NCI-H2081 (cell line): ENCODE measurements at places on chromosomes 3 and 15.

GRCh38 chr3:62965311-62965710 is 90.1 kb upstream of the CADPS start:
- DNase-seq = no peak

DNA sequence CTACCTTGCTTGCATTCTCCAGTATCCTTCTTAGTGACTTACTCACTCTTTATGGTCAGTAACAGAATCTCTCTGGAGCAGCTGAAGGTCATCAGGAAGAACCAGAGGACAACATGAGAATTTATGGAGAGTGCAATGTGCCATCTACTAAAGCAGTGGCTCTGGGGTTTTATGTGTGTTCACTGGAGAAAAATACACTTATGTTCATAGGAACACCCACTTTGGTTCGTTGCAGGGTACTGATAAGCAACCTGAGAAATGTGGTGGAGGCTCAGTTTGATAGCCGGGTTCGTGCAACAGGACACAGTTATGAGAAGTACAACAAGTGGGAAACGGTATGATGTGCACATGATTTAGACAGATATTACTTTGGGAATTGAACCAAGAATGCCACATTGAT is 12.8 kb downstream of the CPB1 start:
- no peak for DNase-seq

DNA sequence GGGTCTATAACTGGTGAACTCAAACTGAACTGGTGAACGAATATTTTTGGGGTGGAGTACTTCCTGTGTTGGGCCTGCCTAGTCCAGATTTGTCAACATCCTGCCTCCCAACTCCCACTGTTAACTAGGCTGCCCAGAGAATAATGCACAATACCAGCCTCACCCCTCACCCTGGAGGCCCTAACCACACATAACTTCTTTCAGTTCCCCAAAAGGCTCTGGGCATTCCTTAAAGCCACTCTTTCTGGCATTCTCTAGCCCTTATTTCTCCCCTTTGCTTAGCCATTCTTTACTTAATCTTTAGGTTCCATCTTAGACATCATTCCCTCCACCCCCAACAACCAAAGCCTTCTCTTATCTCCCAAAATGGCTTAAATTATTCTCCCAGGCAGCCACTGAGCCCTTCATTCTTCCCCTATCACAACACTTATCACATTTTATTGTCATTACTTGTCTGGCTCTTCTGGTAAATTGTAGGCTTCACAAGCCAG is 9.1 kb upstream of the SEC11A start:
- DNase-seq = no peak

DNA sequence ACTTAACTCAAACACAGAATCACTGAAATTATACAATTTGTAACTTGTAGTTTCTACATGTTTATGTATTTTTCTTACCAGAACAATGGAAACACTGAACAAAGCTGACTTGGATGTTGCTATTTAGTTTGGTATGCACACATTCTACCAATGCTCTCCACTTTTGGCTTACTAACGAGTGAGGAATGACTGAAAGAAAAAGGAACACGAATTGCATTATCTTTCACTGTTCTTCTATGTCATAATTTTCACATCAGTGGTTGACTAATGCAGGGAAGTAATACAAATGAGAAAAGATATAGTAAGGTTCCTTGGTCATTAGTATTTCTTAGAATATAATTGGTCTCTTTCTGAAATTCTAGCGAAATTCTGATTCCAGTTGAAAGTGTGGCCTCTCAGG is 9.8 kb upstream of the CNTN3 start:
- no peak for DNase-seq

- no peak for DNase-seq
These were observed 66.9 kb downstream of the FOXB1 start for GRCh38 chr15:60070838-60071493.

GRCh38 chr15:26565542-26565941 is 207.3 kb downstream of the GABRB3 start:
- DNase-seq = no peak

GRCh38 chr3:76310089-76310488 is 524.7 kb upstream of the ZNF717 start:
- no peak for DNase-seq

DNA sequence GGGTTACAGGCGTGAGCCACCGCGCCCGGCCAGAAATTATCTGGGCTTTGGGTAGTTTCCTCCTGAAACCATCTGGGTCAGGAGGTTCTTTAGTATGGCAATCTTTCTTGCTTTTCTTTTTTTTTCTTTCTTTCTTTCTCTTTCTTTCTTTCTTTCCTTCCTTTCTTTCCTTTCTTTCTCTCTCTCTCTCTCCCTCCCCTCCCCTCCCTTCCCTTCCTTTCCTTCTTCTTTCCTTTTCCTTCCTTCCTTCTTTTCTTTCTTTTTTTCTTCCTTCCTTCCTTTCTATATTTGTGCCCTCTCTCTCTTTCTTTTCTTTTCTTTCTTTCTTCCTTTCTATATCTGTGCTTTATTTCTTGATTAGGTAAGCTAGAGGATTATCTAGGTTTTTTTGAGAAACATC is 17.0 kb downstream of the DBR1 start:
- DNase-seq = no peak
